ENCODE measurements at places on chromosomes 12 and 14.

DNA sequence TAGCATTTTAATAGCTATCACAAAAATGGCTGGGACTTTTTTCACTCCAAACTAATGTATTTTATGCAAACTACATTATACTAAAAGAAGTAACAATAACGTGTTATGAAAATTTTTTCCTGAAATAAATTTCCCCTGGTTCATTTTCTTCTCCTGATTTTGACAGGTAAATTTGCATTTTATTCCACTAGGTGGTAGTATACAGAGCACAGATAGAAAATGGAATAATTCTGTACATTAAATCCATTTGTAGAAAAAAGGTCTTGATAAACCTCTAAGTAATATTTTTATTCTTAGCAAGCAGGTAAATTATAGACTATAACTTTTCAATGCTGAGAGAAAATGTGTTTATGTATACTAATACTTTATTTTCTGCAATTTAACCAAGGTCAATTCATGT, 96.5 kb downstream of the BCAT1 start:
- no peak for DNase-seq

DNA sequence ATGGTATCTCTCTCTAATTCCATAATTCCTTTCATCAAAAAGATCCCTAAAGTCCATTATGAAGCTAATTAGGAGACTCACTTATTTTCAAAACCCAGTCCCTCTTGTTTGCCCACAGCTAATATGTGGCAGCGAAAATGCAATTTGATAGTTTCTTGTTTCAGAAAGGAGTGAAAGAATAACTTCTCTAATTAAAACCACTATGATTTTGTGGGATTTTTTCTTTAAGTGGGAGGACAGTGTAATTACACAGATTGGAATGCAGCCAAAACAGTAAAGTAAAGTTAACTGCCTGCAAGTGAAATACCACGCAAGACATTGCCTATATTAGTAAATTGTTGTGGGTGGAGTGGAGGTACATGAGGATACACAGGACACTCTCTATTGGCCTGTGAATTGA, 50.0 kb downstream of the PTPRO start:
- no peak for DNase-seq

- no peak for DNase-seq
These were observed 14.0 kb downstream of the OR6S1 start for GRCh38 chr14:20627346-20628027.

DNA sequence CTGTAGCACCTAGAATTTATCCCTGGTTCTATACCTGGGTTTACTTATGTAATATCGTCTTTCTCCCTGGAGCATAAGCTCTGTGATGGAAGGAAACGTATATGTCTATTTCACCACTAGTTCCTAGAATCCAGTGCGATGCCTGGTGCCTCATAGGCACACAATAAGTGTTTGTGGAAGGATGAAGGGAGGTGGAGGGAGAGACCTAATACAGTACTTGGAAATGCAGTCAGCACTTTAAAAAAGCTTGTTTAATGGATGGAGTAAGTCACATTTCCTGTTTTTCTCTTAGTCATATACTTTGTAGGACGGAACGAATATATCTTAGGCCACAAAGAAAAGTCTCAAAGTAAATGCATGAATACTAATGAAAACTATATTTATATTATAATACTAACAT, 186.5 kb upstream of the HMGA2 start:
- DNase-seq = no peak

DNA sequence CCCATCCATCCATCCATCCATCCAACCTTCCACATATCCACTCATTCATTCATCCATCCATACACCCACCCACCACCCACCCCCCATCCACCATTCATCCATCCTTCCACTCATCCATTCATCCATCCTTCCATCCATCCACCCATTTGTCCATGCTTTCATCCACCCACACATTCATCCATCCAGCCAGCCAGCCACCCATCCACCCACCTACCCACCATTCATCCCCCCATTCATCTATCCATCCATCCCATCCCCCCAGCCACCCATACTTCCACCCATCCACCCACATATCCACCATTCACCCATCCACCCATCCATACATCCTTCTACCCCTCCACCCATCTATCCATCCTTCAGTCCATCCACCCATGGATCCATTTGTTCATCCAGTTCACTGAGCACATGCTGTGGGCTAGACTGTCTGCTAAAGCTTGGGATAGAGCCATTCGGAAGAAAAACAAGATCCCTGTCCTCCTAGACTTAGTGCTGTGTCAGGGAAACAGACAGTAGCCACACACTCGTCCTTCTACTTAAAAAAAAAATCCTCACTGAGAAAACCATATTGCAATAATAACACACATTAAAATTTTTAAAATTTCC, 377.5 kb downstream of the ADGRD1 start:
- DNase-seq = no peak
